GM18507 (cell line): ENCODE measurements at places on chromosomes 2 and 18.
A peak's percentile ranks its signal among the peaks of the same experiment; 100 is the strongest.

GRCh38 chr2:106664669-106665068 is 177.5 kb downstream of the CD8B2 start:
- DNase-seq = no peak

DNA sequence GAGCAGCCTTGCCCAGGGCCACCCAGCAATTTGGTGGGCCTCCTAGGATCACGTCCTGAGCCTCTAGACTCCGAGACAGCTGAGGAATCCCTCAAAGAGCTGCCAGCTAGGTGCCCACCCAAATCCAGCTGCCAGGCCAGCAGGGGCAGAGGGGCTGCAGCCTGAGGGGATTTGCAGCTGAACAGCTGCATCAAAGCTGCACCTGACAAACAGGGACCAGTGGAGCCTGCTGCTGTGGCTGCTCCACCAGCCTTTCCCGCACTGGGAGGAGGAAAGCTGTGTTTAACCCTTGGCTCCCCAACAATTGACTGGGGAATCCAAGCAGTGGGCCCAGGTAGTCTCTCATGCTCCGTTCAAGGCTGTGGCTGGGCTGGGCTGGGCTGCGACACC is 8.2 kb downstream of the ADRA2B start:
- DNase-seq = no peak

DNA sequence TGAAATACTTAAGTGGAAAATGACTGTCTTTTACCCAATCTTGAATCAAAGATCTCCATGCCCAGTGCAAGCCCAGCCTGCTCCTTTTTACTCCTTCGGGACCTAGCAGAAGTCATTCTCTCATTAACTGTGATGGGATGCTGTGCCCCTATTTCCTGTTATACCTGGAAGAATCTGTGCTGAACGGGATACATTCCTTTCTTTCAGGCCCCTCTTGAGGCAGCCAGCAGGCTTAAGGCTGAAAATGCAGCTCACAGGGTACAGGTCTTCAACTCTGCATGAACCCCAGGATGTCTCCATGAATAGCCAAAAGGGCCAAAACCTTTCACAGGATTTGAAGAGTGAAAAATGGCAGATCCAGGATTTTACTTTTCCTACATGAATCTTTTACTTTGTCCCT is 784.8 kb upstream of the KLHL29 start:
- no peak for DNase-seq

DNA sequence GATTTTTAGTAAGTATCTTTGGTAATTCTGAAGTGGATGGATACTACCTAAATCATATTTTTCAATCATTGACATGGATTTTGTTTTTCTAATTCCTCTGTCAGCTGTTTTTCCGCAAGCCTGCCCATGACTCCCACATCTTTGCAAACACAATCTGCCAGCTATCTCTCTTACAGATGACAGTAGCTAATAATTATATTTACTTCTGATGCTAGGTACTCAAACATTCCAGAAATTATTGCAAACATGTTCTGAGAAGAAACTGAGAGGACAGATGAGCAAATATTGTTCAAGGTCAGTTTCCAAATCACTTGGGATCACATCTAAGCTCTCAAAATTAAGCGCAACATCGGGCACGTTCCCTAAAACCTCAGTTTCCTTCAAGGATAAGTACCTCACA is 270.0 kb upstream of the CDH19 start:
- no peak for DNase-seq

DNA sequence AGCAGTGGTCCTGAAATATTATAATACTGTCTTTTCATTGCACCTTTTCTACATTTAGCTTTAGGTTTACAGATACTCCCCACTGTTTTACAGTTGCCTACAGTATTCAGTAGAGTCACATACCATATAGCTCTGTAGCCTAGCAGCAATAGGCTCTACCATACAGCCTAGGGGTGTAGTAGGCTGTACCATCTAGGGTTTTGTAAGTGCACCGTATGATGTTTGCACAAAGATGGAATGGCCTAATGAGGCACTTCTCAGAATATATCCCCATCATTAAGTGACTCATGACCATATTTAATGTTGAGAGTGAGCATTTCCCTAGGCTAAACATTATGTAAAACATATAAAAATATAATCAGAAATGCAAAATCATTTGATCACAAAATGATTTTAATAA is 511.3 kb upstream of the RAB12 start:
- DNase-seq = no peak

- no peak for DNase-seq
Observed at GRCh38 chr2:75003276-75003675, 44.8 kb downstream of the POLE4 start.

GRCh38 chr18:31814132-31814531 is 53.5 kb upstream of the SLC25A52 start:
- DNase-seq = no peak

DNA sequence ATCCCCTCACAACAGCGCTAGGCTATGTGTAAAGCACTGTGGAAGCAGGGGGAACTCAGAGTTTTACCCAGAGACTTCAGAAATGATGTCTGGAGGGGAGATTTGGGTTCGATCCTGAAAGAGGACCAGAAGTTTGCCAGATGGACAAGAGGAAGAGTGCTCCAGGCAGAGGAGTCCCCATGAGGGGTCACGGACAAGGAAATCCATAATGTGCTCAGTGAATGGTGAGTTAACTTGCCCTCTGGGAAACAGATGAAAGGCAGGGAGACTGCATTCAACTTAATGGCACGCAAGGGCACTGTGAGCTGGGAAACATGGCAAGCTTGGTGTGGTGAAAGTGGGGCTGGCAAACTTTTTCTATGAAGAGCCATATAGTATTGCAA is 6.0 kb upstream of the ASAP2 start:
- DNase-seq = no peak

GRCh38 chr2:65103013-65103715 is 26.7 kb downstream of the RAB1A start:
- no peak for DNase-seq

- peak; percentile 81 for DNase-seq
Observed at GRCh38 chr2:23351388-23352141, 33.4 kb upstream of the KLHL29 start.

DNA sequence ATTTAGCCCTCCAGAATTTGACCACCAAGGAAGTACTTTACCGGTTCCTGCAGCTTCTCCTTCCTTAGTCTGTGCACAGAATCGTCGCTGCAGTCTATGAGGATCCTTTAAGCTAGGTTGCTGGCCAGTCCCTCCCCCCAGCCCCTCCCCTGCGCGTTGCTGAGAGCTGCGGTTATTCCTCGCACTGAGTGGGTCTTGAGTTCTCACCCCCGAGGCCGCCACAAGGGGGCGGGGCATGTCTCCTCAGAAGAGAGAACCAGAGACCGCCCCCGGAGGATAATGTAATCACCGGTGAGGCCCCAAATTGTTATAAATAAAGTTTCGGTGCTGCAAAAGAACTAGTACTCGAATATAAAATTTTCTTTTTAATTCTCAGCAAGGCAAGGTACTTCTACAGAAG is 1184.9 kb upstream of the CDH2 start:
- no peak for DNase-seq
